ENCODE measurements at places on chromosomes 5 and 9. TPM values are rescaled to one million over a fixed set of nuclear protein-coding genes. Genes with fewer than 3 reads are reported as not detected.

GABRA1 gene
- not detected for total RNA-seq

DNA sequence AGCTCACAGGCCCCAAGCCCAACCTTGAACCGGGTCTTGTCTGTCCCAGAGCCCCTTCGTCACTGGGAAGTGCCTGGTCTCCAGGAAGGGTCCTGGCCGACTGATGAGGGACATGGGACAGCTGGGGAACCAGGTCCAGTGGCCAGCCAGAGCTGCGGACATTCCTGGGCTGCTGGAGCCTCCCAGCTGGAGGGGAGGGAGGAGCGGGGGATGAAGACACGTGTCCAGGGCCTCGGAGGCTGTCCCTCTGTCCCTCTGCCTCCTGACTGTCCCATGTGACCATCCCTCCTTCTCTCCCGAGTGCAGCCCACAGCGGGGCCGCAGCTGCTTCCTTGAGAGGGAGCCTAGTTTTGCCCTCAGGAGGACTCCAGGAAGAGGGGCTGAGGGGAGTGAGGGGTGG is 41.7 kb upstream of the UBAC1 start:
- no peak for DNase-seq

SLC6A7 gene
- not detected for total RNA-seq

TLX3 gene
- total RNA-seq, result not detected

WDR38 gene
- not detected for total RNA-seq

DNA sequence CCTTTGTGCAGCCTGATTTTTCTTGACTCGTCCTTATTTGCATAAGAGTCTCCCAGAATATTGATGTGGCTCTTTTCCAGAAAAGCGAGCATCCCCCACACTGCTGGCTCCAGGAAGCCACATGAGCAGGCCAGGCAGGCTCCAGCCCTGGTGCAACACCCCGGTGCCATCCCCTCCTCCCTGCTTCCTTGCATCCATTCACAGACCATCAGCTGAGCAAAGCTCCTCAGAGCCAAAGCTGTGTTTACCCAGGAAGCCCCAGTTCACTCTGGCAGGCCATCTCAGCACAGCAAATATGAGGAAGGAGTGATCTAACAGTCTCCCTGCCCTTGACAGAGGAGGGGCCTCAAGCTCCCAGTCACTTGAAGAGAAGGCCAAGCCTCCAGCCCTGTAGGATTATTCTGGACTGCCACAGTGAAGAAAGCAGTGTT is 34.4 kb downstream of the INSYN2B start:
- DNase-seq, result no peak

DNA sequence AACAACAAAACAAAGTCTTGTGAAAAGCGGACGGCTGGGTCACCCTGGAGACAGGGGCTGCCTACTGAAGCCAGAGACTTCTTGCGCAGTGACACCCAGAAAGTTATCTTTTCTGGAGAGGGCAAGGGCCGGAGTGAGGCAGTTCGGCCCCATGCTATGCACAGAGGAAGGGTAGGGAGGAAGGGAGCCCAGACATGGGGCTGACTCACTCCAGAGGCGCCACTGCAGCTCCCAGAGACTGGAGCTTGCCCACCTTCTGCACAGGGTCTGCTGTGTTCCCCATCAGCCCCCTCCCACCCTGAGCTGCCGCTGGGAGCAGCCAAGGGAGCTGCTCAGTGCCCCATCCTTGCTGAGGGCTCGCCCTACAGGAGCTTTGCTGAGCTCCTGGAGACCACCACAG is 13.3 kb downstream of the SLC6A3 start:
- DNase-seq, result no peak

GRCh38 chr5:39494107-39494510 is 69.3 kb upstream of the DAB2 start:
- no peak for DNase-seq

OCLN gene
- total RNA-seq, result 1.2 TPM

- DNase-seq, result no peak
These were observed 69.1 kb downstream of the GDNF start for GRCh38 chr5:37770786-37771185.

DNA sequence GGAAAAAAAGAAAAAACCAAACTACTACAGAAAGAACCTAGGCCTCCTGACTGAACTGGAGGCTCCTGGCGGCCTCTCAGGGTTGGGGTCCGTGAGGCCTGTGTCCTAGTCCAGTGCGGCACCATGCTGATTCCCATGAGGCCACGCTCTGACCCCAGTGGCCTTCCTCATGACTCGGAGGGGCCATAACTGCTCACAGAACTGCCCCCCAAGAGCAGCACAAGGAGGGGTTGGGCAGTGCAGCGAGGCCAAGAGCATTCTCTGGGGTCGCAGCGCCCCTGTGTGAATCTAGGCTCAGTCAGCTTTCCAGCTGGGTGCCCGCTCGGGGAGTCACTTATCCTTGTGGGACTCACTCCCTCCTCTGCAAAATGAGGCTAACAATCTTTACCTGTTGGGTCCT is 79.3 kb upstream of the FBXW11 start:
- DNase-seq, result no peak

FAF2 gene
- 20.8 TPM for total RNA-seq

- no peak for DNase-seq
These were observed 57.5 kb downstream of the HOMER1 start for GRCh38 chr5:79456400-79456799.

TEX10 gene
- total RNA-seq, result 10.0 TPM

SELENOP gene
- 323 TPM for total RNA-seq

FAM78A gene
- 36.0 TPM for total RNA-seq

EXD3 gene
- 8.6 TPM for total RNA-seq

ARHGEF39 gene
- 0.82 TPM for total RNA-seq

DNA sequence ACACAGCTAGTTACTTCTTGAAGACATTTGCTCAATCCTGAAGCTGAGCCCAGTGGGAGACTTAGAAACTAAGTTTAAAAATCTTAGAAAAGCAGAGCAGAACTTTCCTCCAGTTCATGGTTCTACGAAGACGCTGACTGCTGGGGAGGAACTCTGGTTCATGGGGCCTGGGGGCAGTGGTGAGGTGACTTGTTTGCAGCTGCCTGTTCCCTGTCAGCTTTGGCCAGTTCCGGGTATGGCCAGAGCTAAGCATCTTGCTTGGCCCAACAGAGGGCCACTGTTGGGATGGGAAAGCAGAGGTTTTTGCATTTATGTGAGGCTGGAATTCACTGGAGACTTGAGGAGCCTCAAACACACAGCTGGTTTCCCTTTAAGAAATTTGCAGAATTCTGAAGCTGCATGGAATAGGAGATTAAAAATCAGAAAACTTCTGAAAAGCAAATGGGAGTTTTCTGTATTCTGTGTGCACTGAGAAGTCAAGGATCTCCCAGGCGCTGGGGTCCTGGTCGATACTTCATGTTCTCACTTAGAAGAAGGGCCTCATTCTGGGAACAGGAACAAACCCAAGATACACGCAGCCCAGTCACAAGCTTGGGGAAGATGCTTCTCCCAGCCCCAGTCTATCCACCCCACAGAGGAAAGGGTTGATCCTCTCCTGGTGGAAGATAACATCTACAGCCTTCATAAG is 10.6 kb upstream of the HMHB1 start:
- DNase-seq, result no peak

GRCh38 chr5:57940879-57941278 is 458.3 kb upstream of the ACTBL2 start:
- DNase-seq, result no peak

GRCh38 chr9:114446036-114446435 is 58.3 kb upstream of the AKNA start:
- DNase-seq, result no peak

DNA sequence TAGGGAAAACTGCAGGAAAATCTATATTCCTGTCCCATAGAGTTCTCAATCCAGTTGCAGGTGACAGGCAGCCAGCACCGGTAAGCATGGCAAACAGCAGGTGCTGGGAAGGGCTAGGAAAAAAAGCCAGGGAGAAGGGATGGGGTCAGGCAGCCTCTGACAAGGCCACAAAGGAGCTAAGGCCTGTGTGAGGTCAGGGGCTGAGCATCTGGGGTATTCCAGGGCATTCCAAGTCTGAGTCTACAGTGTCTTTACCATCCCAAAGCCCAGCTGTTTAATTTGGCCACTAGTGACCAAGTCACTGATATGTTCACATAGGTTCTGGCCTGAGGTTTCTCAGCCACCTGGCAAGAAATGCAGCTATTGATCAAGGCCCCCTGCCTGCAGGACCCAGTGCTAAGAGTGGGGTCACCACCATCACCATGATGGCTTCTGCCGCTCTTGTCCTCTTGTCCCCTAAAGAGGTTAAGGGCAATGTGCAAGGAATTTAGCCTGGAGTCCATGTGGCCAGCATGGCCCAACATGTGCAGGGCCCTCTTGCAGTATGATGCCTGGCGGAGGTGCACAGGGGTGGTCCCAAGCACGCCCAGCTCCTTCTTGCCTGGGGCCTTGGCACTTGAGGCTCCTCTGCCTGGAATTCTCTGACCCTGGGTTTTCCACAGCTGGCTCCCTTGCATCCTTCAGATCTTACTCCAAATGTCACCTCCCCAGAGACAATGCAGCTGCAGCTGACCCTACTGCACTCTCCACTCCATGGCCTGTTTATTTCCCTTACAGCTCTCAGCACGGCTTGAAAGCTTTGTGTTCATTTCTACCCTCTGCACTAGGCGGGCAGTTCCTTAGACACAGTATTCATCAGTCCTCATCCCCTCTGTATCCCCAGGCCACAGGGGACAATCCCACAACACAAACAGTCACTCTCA is 213.1 kb downstream of the MSX2 start:
- peak; percentile 38 for DNase-seq

GRCh38 chr5:41817625-41818301 is 52.5 kb downstream of the OXCT1 start:
- no peak for DNase-seq
